ENCODE measurements at places on chromosomes 6 and 20. TPM values are rescaled to one million over a fixed set of nuclear protein-coding genes. Genes with fewer than 3 reads are reported as not detected.

DNA sequence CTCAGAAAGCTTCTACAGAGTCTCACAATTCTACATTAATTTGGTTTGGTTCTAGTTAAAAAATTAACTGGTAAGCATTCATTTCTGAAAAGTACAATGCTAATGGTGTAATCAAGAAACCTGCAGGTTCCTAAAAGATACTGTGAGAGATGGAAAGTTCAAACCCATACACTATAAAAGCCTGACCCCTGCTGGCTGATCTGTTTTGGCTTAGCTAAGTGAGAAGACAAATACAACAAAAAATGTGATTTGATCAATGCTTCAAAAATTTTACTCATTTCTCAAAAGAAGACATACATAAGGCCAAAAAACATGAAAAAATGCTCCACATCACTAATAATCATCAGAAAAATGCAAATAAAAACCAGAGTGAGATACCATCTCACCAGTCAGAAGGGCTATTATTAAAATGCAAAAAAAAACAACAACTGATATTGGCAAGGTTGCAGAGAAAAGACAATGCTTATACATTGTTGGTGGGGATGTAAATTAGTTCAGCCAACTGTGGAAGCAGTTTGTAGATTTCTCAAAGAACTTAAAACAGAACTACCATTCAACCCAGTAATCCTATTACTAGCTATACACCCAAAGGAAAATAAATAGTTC is 102.8 kb downstream of the MOXD1 start:
- peak; percentile 47 for DNase-seq
- no peak overlapping the region for H3K27ac ChIP-seq
- H3K27me3 ChIP-seq: no peaks in the 10 kb centered on the region
- H3K4me1 ChIP-seq: no peaks in the 10 kb centered on the region
- no peaks in the 10 kb centered on the region for H3K36me3 ChIP-seq

The PPP1R11 gene
- 44.6 TPM for total RNA-seq

DNA sequence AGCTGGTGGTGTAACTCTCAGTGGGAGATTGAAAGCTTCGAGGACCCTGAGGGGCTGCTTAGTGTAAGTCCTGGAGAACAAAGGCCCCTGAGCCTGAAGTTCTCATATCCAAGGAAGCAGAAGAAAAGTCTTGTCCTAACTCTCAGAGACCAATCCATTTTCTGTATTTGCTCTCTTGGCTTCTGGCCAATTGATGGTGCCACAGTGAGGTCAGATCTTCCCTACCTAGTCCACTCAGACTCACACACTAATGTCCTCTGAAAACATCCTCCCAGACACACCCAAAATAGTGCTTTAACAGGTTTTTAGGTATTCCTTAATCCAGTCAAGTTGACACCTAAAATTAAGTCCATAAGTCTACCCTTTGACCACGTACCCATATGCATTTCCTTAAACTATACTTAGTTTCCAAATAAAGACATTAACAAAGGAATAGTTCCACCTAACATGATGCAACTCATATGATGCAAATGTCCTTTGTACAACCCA is 29.4 kb downstream of the ZNF292 start:
- peaks cover 14% of the 10 kb centered on the region for H3K36me3 ChIP-seq
- no peak overlapping the region for H3K4me3 ChIP-seq
- peak; percentile 14 for DNase-seq
- no peaks in the 10 kb centered on the region for H3K4me1 ChIP-seq
- no peaks in the 10 kb centered on the region for H3K27me3 ChIP-seq
- H3K27ac ChIP-seq: no peak overlapping the region

GRCh38 chr6:141610741-141611140 is 522.0 kb upstream of the GJE1 start:
- H3K36me3 ChIP-seq: no peaks in the 10 kb centered on the region
- no peaks in the 10 kb centered on the region for H3K4me1 ChIP-seq
- no peak overlapping the region for H3K27ac ChIP-seq
- no peaks in the 10 kb centered on the region for H3K27me3 ChIP-seq

DNA sequence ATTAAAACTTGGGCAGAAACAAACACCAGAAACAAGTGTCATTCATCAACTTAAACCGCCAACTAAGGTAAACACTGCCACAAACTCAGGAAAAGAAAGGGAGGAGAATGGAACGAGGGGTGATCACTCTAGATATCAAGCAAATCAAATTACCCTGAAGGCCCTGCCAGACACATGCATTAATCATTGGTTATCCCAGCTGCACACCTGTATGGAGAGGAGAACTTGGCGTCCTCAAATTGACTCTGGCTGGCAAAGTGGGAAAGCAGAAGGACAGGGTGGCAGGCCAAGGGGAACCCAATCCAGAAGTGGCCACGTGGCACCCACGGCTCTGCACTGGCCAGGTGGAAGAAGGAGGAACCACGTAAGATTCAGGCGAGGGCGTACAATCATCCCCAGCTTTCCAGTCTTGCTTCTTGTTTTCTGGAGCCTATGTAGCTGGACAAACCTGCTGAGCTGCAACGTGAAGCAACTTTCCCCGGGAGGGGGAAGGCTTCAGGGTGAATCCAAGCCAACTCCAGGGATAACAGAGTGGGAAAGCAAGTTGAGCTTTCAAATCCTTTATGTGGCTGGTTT is 156.2 kb upstream of the JARID2 start:
- peak overlapping the region; percentile 96 for H3K27ac ChIP-seq
- H3K4me3 ChIP-seq: peak overlapping the region; percentile 48
- H3K27me3 ChIP-seq: no peaks in the 10 kb centered on the region

- H3K27ac ChIP-seq: peak overlapping the region; percentile 39
- H3K27me3 ChIP-seq: no peaks in the 10 kb centered on the region
- no peaks in the 10 kb centered on the region for H3K36me3 ChIP-seq
- peaks cover 37% of the 10 kb centered on the region for H3K4me1 ChIP-seq
- H3K4me3 ChIP-seq: peak overlapping the region; percentile 87
These were observed 524 bp upstream of the NOL4L start for GRCh38 chr20:32585586-32586127.
